ENCODE measurements at places on chromosomes 13 and 19.

DNA sequence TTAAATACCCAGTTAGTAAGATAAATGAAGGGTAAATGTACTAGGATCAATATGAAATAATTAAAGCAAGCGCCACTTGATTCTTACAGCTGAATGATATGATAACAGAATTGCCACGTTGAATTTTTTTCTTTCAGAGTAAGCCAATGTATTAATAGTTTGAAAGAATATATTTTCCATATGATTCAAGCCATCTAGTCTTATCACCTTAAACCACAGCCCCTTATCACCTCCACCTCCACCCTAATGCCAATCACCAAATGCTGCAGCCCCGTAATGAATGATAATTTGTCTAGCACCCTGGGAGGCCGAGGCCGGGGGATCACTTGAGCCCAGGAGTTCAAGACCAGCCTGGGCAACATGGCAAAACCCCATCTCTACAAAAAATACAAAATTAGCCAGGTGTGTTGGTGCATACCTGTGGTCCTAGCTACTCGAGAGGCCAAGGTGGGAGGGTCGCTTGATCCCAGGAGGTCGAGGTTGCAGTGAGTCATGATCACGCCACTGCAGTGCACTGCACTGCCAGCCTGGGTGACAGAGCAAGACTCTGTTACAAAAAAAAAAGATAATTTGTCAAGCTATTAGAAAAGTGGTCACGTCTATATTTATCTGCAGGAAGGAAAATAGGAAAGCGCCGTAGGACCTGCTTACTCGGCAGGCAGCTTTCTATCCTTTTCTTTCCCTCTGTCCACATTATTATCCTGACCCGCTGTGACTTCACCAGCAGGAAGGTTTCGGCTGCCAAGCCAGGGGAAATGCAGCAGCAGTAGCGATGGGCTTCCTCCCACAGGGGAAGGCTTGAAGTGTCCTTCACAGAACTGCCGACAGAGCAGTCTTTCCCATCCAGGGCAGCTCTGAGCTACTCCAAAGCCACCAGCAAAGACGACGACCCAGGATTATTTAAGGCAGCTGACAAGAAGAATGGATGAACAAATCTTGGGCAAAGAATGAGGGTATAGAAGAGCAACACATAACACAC lies 19.7 kb upstream of the CLN5 start:
- DNase-seq = no peak

DNA sequence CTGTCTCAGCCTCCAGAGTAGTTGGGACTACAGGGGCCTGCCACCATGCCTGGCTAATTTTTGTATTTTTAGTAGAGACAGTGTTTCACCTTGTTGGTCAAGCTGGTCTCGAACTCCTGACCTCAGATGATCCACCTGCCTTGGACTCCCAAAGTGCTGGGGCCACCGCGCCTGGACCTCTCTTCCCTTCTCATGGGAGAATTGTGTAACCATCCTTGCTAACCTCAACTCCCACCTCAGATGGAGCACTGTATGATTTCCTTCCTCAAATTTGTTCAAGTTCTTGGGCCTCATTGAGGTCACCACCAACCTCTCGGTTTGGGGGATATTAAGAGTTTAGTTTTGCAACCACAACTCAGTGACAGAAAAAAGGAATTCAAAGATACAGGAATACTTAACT lies 10.7 kb downstream of the LILRA5 start:
- DNase-seq = no peak

DNA sequence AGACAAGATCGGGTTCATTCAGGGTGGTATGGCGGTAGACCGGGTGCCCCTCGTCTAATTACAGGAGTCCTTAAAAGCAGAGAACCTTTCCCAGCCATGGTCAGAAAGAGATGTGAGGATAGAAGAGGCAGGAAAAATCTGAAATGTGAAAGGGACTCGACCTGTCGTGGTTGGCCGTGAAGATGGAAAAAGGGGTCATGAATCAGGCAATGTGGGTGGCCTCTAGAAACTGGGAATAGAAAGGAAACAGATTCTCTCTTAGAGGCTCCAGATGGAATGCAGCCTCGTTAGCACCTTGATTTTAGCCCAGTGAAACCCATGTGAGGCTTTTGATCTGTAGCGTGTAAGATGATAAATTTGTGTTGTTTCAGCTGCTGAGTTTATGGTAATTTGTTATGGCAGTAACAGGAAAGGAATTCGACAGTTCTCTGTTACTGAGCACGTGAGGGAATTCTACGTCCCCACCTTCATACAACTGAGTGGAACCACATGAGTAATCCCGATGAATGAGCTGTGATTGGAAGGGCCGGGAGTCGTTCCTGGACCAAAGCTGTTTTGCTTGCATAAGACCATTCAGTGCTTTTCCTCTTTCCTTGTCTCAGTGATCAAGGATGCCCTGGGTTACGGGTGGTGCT lies 11.0 kb upstream of the CA11 start:
- DNase-seq = no peak

- DNase-seq = no peak
Measured at GRCh38 chr13:25422153-25422552, 50.4 kb downstream of the ATP8A2 start.

- no peak for DNase-seq
Measured at GRCh38 chr13:25836574-25837336, 215.1 kb downstream of the SHISA2 start.

GRCh38 chr13:66446413-66446812 lies 783.7 kb downstream of the PCDH9 start:
- DNase-seq = no peak

DNA sequence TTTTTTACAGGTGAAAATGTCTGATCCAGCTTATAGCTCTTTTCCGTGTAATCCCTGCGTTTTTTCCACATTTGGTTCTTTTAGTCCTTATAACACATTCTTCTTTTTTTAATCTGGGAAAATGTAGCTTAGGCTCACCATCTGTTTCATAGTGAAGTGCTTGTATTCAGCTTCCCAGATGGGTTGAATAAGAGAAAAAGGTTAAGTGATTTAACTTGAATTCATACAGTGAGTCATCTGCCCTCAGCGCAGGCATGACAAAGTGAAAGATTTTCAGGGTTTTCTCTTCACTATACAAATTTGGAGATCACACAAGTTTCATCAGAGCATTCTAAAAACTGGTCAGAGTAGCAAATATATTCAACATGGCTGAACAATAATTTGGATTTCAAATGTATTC lies 224.8 kb downstream of the SPRY2 start:
- no peak for DNase-seq

DNA sequence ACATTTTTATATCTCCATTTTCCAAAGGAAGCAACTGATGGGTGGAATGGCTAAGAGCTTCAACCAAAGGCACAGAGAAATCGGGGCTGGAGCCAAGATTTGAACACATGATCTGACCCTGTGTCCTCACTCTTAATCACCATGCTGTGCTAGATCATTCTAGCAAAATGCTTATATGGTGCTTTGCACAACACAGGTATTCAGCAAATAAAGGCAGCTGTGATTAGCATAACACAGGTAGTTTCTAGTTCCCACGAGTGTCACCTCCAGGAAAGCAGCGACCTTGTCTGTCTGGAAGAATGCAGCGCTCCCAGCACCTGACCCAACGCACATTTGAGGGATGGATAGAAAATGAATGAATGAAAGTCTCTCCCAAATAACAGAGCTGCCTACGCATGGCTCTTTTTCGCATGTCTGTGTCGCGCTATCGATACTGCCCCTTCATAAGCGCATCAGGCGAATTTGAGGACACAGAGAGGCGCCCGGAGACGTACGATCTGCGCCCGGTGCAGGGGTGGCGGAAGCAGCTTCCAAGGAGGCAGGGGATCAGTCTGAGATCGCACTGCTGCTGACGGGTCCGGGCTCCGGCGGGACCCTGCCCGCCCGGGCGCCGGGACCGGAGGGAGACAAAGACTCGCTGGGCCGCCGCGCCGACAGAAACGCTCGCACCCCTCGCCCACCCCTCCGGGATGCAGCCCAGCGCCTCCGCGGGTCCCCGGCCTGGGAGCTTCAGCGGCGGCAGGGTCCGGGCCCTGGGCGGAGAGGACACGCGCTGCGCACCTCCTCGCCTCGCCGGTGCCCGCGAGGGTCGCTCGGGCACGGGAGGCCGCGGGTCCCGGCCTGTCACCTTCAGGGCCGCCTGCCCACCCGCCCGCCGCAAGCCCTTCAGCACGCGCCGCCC lies 609 bp downstream of the EPS15L1 start:
- no peak for DNase-seq

DNA sequence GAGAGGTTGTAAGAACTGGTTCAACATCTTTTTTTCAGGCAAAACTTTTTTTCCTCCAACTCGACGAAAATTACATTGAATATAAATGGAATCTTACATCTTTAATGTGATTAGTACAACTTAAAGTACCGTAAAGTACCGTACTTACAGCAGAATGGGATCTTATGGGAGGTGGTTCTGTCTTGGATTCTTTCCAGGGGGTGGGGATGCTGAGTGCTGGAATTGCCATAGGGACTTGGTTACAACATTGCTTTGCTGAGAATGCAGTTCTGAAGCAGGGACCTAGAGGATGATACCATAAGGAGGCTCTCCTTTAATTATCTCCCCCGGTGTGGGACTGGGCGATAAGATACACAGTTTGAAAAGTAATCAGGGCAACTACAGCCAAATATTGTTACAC lies 186.4 kb downstream of the KLF5 start:
- no peak for DNase-seq

GRCh38 chr19:49148044-49148682 lies 7.0 kb downstream of the HRC start:
- no peak for DNase-seq

GRCh38 chr13:96796091-96796633 lies 198.1 kb downstream of the OXGR1 start:
- no peak for DNase-seq

- no peak for DNase-seq
Measured at GRCh38 chr19:35105411-35106290, 10.0 kb upstream of the FXYD3 start.

DNA sequence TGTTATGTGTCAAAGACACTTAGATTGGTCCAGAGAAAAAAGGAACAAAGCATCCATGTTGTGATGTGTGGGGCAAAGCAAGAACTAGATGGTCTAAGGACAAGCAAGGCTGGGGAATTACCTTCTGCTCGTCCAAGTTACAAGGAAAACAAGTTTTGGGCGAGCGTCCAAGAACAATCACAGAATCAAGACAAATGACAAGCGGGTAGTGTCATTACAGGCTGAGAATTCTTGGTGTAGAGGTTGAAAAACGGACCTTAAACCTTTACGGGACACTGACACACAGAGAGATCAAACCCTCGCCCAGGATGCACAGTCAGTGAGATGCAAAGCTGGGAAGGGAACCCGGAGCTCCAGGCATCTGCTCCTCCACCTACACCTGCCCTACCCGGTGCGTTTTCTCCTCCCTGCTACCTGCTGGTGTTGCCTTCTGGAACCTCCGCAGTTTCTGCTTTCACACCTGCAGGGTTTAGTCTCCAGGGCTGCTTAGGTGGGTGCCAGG lies 515 bp upstream of the ZNF324B start:
- DNase-seq = no peak

GRCh38 chr13:101919541-101920181 lies 467.2 kb downstream of the ITGBL1 start:
- no peak for DNase-seq

DNA sequence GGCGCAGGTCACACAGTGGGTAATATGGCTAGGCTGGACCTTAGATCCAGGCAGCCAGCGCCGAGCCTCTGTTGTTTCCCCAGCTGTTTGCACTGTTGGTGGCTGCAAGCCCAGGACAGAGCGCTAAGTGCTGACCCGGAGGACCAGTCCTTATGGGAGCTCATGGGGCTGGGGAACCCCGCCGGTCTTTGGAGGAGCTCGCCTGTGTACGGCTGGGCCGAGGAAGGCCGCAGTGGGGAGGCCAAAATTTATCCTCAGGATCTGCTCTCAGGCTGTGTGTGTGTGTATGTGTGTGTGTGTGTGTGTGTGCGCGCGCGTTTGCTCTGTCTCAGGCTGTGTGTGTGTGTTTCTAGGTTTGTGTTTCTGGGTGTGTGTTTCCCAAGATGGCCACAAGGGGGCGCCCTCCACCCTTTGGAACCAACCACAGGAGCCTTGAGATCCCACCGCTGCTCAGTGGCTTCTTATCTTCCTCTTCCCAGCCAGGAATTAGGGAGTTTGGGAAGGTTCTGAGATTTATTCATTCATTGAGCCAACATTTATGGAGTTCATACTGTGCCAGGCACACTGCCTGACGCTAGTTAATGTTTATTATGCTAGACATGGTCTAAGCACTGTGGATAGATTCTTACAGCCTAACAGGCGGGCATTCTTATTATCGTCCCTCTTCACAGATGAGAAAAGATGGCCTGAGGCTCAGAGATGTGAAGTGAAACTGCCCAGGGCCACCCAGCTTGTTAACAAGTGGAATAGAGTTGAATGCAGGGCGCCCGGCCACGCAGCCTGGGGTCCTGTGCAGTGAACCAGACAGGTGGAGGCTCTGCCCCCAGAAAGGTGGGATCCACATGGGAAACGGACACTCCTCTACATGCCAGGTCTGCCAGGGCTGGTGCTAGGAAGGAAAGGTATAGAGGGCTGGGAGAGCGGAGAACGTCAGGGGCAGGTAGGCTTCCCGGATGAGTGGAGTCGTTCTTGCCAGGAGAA lies 13.0 kb downstream of the PGLYRP1 start:
- no peak for DNase-seq

DNA sequence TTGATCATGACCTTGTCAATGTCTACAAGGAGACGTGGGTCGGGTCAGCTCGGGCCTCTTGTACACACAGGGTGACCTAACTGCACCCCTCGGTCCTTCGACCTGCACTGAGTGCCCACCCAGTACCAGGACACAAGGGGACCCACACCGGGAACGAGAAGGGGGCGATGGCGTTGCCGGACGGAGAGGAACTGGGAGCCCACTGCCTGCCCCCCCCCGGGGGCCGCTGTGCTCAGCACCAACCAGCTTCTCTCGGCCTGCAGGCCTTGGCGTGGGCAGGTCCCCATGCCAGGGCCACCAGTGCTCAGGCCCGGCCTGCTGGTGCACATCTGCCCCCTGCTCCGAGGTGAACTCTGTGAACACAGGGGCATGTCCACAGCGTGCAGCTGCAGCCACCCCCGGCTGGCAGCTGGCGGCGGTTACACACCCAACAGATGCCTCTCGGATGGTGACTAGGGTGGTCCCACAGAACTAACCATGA lies 14.1 kb downstream of the CFD start:
- DNase-seq = no peak

GRCh38 chr19:6490134-6490533 lies 8.5 kb upstream of the DENND1C start:
- DNase-seq = no peak

DNA sequence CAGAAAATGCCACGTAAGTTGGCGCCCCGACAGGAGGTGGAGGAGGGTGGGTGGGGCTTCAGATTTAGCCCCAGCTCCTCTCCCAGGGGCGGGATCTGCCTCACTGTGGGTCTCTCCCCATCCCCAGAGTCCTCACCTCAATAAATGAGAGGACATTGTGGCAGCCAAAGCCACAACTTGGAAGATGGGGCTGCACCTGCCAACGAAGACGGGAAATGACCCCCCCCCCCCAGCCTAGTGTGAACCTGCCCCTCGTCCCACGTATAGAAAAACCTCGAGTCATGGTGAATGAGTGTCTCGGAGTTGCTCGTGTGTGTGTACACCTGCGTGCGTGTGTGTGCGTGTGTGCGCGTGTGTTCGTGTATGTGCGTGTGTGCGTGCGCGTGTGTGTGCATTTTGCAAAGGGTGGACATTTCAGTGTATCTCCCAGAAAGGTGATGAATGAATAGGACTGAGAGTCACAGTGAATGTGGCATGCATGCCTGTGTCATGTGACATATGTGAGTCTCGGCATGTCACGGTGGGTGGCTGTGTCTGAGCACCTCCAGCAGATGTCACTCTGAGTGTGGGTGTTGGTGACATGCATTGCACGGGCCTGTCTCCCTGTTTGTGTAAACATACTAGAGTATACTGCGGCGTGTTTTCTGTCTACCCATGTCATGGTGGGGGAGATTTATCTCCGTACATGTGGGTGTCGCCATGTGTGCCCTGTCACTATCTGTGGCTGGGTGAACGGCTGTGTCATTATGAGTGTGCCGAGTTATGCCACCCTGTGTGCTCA lies 1.5 kb upstream of the TRAPPC5 start:
- no peak for DNase-seq

All from retinal pigment epithelial cell (primary cell).